Fibroblast of lung (primary cell): ENCODE measurements at places on chromosomes 7 and 10. TPM values are rescaled to one million over a fixed set of nuclear protein-coding genes. Genes with fewer than 3 reads are reported as not detected.

The ASZ1 gene
- 0.03 TPM in 1 of 2 replicates, not detected in the other for polyA plus RNA-seq

The CFAP43 gene
- polyA plus RNA-seq, result 0.06 and 0.10 TPM in 2 replicates

The ZNF487 gene
- polyA plus RNA-seq, result 2.6 and 4.0 TPM in 2 replicates

The UMAD1 gene
- 18.2 and 19.8 TPM in 2 replicates for polyA plus RNA-seq

The OR2A12 gene
- not detected in 2 replicates for polyA plus RNA-seq
